ENCODE measurements at places on chromosomes 13 and 19.

DNA sequence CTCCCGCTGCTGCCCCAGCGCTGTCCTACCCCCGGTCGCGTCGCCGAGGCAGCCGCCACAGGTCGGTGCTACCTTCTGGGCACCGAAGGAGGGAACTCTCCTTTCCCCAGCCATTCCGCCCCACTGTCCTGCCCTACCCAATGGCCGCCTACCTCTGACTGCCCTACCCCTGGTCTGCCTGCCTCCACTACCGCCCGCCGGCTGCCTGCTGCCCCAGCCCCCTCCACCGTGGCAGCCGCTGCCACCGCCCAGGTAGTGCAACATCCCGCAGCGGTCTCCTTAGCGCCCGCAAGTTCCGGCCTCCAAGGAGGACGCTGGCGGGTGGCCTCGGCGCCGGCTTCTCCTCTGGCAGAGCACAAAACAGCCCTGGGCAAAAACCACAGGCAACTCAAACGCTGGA lies 1303.1 kb downstream of the UQCRFS1 start:
- no peak for DNase-seq

DNA sequence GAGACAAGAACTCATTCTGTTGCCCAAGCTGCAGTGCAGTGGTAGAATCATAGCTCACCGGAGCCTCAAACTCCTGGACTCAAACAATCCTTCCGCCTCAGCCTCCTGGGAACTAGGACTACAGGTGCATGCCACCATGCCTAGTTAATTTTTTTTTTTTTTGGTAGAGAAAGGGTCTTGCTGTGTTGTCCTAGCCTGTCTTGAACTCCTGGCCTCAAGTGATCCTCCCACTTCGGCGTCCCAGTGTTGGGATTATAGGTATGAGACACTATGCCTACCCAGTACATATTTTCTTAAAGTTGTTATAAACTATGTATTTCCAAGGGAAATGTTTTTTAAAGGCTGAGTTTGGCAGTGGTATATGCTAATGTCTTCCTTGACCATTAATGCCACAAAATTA lies 412.6 kb downstream of the KLF12 start:
- DNase-seq: no peak

- no peak for DNase-seq
These were observed 301.0 kb downstream of the TBC1D4 start for GRCh38 chr13:75180805-75181455.

DNA sequence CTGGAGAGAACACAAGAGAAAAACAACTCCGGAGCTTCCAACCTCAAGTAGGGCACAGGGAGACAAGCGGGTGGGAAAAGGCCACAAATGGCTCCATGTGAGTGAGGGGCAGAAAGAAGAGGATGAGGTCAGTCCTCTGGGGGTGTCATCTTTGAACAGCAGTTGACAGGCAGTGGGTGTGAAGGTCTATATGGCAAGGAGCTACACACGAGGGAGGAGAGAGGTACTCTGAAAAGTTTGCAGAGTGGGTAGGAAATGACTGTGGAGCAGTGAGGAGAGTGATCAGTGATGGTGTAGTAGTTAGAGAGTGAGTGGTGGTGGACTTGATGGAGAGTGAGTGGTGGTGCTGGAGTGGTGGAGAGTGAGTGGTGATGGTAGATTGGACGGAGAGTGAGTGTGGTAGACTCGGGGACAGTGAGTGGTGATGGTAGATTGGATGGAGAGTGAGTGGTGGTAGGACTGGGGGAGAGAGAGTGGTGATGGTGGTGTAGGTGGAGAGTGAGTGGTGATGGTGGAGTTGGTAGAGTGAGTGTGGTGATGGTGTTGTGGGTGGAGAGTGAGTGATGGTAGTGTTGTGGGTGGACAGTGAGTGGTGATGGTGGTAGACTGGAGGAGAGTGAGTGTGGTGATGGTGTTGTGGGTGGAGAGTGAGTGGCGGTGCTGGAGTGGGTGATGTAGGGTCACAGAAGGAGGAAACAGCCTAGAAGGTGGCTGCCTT lies 4.0 kb downstream of the TFDP1 start:
- DNase-seq: no peak

DNA sequence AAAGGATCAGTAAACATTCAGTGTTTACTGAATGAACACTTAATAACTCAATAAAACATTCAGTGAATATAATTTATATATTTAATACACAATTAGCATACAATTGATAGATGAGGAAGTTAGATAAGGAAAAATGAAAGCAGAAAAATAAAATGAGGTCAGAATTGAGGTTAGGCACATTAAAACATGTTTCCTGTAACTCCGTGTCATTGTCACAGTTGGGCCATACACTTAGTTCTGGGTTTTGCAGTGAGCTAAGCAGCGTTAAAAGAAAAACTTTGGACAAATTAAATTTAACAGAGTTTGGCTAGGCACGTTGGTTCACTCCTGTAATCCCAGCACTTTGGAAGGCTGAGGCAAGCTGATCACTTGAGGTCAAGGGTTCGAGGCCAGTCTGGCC lies 71.4 kb downstream of the MIPEP start:
- DNase-seq: no peak

DNA sequence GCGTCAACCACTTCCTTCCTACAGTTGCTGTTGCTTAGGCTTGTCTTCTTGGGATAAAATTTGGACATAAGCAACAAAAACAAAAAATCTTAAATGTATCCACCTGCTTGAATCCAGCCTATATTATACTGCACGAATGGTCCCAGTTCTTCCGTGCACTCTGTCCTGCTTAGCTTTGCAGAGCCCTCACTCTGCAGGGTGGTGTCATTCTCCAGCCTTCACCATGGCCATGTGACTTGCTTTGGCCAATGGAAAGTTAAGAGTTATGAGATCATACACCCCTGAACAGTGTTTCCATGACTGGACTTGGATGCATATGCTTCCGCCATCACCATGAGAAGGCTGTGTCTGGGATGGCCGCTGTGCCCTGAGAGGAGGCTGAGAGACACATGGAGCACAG lies 27.4 kb upstream of the SACS start:
- no peak for DNase-seq

DNA sequence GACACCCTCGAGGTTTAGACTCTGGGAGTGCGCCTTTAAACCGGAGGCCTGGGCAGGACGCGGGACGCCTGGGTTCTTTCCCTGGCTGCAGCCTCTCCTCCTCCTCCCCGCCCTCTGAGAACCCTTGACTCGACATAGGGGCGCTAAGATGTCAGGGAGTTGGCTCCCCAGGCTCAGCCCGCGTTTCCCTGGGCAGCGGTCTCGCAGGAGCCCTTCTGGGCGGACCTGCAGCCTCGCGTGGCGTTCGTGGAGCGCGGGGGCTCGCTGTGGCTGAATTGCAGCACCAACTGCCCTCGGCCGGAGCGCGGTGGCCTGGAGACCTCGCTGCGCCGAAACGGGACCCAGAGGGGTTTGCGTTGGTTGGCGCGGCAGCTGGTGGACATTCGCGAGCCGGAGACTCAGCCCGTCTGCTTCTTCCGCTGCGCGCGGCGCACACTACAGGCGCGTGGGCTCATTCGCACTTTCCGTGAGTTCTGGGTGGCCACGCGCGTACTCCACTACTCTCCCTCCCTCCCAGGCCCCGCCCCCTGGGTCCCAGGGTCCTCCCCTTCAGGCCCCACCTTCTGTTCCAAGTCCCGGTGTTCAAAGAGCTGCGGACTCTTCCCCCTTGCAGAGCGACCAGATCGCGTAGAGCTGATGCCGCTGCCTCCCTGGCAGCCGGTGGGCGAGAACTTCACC lies 1.3 kb downstream of the ICAM5 start:
- no peak for DNase-seq

DNA sequence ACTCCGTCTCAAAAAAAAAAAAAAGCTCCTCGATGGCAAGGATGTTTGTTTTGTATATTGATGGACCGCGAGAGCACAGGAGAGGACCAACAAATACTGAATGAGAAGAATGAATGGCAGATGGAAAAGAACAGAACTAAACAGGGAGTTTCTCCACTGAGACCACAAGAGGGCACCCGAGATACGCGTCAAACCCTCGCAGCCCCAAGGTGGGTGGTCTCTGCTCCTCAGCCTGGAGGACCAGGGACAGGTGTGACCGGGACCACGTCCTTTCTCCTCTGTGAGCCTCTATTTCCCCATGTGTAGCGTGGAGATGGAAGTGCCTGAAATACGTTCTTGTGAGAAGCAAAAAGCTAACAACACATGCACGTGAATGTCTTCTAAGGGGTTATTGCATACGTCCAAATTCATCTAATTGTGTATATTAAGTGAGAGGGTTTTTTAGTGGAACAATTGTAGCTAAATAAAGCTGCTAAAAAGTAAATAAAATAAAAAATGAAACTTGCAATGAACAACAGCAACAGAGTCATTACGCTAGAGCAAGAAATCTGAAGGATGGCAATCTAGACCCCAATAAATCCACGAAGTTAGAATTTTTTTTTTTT lies 8.3 kb upstream of the CDC42EP5 start:
- no peak for DNase-seq

DNA sequence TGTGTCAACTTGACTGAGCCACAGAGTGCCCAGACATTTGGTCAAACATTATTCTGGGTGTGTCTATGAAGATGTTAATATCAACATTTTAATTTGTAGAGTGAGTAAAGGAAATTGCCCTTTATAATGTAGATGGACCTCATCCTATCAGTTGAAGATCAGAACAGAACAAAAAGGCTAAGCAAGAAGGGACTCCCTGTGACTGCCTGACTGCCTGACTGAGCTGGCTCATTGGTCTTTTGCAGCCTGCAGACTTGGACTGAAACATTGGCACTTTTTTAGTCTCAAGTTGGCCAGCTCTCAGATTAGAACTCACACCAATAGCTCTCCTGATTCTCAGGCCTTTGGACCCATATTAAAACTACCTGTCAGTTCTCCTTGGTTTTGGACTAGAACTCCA lies 600.4 kb upstream of the SLITRK6 start:
- DNase-seq: no peak
